ENCODE measurements at places on chromosomes 3 and 15. TPM values are rescaled to one million over a fixed set of nuclear protein-coding genes. Genes with fewer than 3 reads are reported as not detected.

The CD200 gene
- total RNA-seq: 28.2 TPM

The CSPG4 gene
- 160 TPM for total RNA-seq

The GOLGA8S gene
- total RNA-seq: 0.52 TPM

The OIP5 gene
- total RNA-seq: 0.51 TPM

The C2CD4A gene
- 0.36 TPM for total RNA-seq

The AADACL2 gene
- total RNA-seq: 0.24 TPM

The NUP210 gene
- total RNA-seq: 4.8 TPM

The GABRR3 gene
- total RNA-seq: not detected

The GOLGA8M gene
- 10.7 TPM for total RNA-seq

The HGD gene
- not detected for total RNA-seq

The VPS8 gene
- total RNA-seq: 57.9 TPM

The MESP2 gene
- total RNA-seq: not detected

The CYP11A1 gene
- 1.5 TPM for total RNA-seq

The LARP6 gene
- total RNA-seq: 49.7 TPM

The CHRM5 gene
- total RNA-seq: not detected

The KCNMB2 gene
- total RNA-seq: not detected

The CCNB2 gene
- total RNA-seq: 0.32 TPM

The CEP97 gene
- 11.9 TPM for total RNA-seq

The XCR1 gene
- total RNA-seq: 0.63 TPM

The RTP3 gene
- not detected for total RNA-seq

The LSG1 gene
- total RNA-seq: 31.3 TPM

The SATB1 gene
- 37.2 TPM for total RNA-seq

The KLF15 gene
- total RNA-seq: 8.5 TPM

The SEMA3B gene
- total RNA-seq: 57.4 TPM

The SCG5 gene
- 3.9 TPM for total RNA-seq

The SLC7A14 gene
- total RNA-seq: not detected

The PROS1 gene
- total RNA-seq: 81.1 TPM

The GOLGA8B gene
- total RNA-seq: 93.4 TPM

The CRTC3 gene
- 60.8 TPM for total RNA-seq

The PLAAT1 gene
- total RNA-seq: not detected

The CCDC54 gene
- total RNA-seq: not detected

The ATP10A gene
- total RNA-seq: 55.0 TPM

The CKMT1B gene
- total RNA-seq: not detected

The KY gene
- total RNA-seq: 1.8 TPM

The GOLGA6L22 gene
- not detected for total RNA-seq

The SRGAP3 gene
- 2.0 TPM for total RNA-seq

The C15orf62 gene
- 0.87 TPM for total RNA-seq
